Lung (tissue), 17 donors: ENCODE measurements at places on chromosomes 4 and X. TPM values are rescaled to one million over a fixed set of nuclear protein-coding genes. Genes with fewer than 3 reads are reported as not detected.

DNA sequence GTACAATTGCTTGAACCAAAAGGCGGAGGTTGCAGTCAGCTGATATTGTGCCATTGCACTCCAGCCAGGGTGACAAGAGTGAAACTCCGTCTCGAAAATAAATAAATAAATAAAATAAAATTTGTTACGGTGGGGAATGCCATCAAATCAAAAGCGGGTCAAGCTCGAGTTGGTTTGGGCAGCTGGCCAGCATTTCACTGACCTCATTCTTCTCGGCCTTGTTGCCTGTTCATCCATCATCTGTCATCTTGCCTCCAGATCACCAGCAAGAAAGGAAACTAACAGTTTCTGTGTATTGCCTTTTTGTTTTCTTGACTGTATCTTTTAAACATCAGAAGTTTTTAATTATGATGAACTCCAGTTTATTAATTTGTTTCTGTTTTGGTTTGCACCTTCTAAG lies 31.5 kb upstream of the KLHL2 start:
- DNase-seq: peak; percentile 12

DNA sequence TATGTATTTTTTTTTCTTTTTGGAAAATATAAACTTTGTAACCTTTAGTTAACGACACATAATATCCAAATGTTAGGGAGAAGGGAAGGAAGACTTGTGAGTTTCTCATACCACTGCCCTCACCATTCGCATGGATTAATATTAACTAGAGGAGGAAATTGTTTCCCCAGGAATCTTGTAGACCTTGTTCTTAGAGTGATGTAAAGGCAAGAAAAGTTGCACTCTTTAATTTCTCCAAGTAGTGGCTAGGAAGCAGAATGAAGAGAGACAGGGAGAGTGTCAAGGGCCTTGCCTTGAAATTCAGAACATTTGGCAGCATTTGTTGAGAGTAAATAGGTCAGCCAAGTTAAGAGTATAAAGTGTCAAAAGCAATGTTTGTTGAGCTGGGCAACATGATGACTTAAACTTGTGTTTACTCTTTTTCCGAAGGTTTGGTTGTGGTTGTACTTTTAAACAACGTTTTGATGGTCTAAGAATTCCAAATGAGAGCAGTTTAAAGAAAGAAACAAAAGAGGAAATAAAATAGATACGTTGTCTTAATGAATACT lies 105.7 kb downstream of the TENM3 start:
- DNase-seq: peak; percentile 49

Gene PFKFB1
- 0.06 TPM for polyA plus RNA-seq

DNA sequence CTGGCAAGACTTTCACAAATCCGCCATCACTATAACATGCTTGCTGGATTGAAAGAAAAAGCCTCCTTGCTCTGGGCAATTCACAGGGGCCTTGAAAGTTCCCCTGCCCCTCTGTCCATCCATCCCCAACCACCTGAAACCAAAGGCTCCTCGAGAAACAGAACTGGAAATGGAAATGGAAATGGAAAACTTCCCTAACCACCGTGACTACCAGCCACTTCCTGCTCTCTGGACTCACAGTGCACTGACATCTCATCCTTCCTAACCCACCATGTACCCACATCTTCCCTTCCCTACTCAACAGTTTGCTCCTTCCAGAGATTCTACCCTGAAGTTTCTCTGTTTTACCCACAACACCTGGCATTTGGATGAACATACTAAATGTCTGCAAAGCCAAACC lies 603.6 kb upstream of the DIPK2B start:
- no peak for DNase-seq

Gene GPM6B
- polyA plus RNA-seq: 5.5 TPM

Gene GAGE1
- not detected for polyA plus RNA-seq

DNA sequence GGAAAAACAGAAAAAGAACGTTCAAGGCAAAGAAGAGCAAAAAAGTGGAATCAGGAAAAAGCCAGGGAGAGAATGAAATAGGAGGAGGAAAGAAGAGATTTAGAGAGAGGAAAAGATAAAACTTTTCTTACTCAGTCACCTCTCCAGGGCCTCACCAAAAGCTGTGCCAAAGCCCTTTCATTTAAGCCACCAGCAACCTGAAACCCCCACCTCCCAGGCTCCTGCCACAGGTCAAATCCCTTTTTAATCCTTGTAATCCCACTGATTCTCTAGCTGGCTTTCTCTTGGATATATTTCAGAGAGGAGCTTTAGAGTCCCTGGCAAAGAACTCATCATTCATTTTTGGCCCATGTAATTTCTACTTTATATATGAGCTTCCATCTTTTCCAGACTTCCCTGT lies 25.7 kb upstream of the XIAP start:
- no peak for DNase-seq

Gene ARHGAP10
- 11.4 TPM for polyA plus RNA-seq

DNA sequence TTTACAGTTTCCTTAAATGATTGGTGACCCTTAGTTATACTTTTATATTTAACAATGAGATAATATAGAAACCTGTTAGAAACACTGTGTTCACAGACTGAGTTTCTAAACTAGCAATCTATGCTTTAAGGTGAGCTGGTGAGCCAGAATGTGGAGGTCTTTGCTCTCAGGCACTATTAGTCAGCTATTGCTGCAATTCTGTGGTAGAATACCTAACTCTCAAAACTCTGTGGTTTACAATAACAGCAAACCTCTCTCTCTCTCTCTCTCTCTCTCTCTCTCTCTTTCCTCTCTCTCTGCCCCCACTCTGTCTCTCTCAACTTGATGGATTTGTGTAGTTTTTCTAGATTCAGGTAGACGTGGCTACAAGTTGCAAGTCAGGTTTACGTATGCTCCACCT lies 17.6 kb upstream of the LCORL start:
- DNase-seq: no peak

GRCh38 chr4:161573836-161574235 lies 590.0 kb downstream of the FSTL5 start:
- DNase-seq: no peak
